ENCODE measurements at places on chromosomes 7 and 10. TPM values are rescaled to one million over a fixed set of nuclear protein-coding genes. Genes with fewer than 3 reads are reported as not detected.

- H3K4me3 ChIP-seq: no peak overlapping the region
- DNase-seq: no peak
- H3K36me3 ChIP-seq: no peaks in the 10 kb centered on the region
- H3K27ac ChIP-seq: no peak overlapping the region
These were observed 952.6 kb downstream of the KCNMA1 start for GRCh38 chr10:76684968-76685367.

- no peaks in the 10 kb centered on the region for H3K36me3 ChIP-seq
- no peak for DNase-seq
- H3K27ac ChIP-seq: no peak overlapping the region
- peaks cover 35% of the 10 kb centered on the region for H3K4me1 ChIP-seq
These were observed 20.0 kb upstream of the IFIT2 start for GRCh38 chr10:89281606-89282395.

GRCh38 chr10:52220947-52221346, 93.1 kb upstream of the DKK1 start:
- H3K27ac ChIP-seq: no peak overlapping the region
- no peaks in the 10 kb centered on the region for H3K27me3 ChIP-seq

- H3K27me3 ChIP-seq: no peaks in the 10 kb centered on the region
- no peak overlapping the region for H3K4me3 ChIP-seq
- no peak for DNase-seq
- no peaks in the 10 kb centered on the region for H3K36me3 ChIP-seq
- no peak overlapping the region for H3K27ac ChIP-seq
These were observed 639.7 kb upstream of the AUTS2 start for GRCh38 chr7:68958571-68958970.

DNA sequence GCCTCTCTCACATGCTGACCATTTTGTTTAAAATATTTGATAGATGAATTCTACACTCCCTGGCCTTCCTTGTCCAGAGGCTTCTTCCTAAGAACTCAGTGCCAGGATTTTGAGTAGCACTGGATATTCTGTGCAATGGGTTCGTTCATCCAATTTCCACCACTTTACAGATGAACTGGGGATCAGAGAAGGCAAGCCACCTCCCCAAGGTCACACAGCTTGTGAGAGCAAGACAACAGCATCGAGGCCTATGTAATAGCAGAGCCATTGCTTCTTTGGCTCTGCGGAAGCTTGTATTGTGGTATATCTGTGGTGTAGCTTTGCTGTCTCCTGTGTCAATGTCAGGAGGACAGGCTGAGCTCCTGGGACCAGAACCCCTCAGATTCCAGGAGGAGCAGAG, 140.9 kb downstream of the PLPP4 start:
- no peaks in the 10 kb centered on the region for H3K4me1 ChIP-seq
- DNase-seq: no peak
- no peak overlapping the region for H3K27ac ChIP-seq
- H3K36me3 ChIP-seq: no peaks in the 10 kb centered on the region

DNA sequence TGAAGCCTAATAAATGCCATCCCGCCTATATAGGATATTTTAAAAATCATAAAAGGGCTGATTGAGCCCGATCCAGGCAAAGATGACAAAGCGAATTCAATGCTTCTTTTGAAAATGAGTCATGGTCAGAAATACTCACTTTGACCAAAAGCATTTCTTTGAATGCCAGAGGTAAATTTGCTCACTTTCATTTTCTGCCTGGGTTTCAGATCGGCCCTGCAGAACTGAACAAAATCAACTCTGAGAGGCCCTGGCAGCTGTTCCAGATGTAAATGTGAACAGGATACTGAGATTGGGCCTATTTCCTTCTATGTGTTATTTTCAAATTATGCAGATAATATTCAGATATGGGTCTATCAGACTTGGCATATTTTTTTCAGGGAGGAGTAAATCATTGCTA, 114.8 kb upstream of the ARID5B start:
- H3K27ac ChIP-seq: no peak overlapping the region
- no peaks in the 10 kb centered on the region for H3K36me3 ChIP-seq
- no peaks in the 10 kb centered on the region for H3K27me3 ChIP-seq

Gene NUDT5
- 13.1 TPM for total RNA-seq

Gene SUN3
- total RNA-seq: not detected

Gene ITPRID1
- total RNA-seq: 2.8 TPM
